M059J (cell line): ENCODE measurements at places on chromosomes 5 and 9.

DNA sequence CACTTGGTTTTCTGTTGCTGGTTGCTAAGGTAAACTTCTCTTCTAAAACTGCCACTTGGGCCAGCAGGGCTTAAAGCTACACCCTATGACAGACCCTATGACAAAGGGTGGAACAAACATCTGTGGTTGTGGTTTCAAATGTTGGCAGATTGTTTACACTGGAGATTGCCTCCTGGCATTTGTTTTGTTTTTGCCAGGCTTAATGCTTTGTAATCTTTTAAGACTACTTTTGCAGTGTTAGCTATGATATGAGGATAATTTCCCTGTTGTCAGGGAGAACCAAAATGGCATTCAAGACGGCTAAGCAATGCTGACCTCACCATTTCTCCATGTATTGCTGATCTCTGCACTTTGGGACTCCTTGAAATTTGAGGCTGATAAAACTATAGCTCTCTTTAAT, 50.3 kb downstream of the MAMDC2 start:
- peak; percentile 98 for DNase-seq

GRCh38 chr5:58241389-58241788, 218.5 kb downstream of the PLK2 start:
- DNase-seq, result peak; percentile 72

- DNase-seq, result no peak
These were observed 663.7 kb upstream of the MEF2C start for GRCh38 chr5:89546657-89547056.

- peak; percentile 88 for DNase-seq
These were observed 90.4 kb upstream of the ANKRD55 start for GRCh38 chr5:56323505-56323904.

GRCh38 chr9:124513376-124513994, 6.3 kb upstream of the NR5A1 start:
- DNase-seq, result peak; percentile 73

GRCh38 chr9:6873857-6874256, 116.1 kb downstream of the KDM4C start:
- DNase-seq, result peak; percentile 12

- no peak for DNase-seq
These were observed 305.0 kb upstream of the MEF2C start for GRCh38 chr5:89187883-89188465.

DNA sequence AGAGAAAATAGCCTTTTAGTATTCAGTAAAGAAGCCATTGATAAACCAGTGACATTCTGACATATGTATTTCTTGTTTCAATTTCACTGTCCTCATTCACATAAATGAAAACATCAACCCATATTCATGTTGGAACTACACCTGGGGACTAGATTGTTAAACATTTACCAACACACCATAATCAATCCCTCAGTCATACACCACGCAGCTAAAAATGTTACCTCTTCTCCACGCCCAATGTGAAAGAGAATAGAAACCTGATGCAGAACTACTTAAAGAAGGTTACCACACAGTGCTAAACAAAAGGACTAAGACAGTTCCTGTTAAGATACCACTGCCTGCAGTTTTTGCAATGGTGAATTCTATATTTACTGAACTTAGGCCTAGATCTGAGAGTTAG, 518.9 kb downstream of the PRELID2 start:
- DNase-seq, result no peak

DNA sequence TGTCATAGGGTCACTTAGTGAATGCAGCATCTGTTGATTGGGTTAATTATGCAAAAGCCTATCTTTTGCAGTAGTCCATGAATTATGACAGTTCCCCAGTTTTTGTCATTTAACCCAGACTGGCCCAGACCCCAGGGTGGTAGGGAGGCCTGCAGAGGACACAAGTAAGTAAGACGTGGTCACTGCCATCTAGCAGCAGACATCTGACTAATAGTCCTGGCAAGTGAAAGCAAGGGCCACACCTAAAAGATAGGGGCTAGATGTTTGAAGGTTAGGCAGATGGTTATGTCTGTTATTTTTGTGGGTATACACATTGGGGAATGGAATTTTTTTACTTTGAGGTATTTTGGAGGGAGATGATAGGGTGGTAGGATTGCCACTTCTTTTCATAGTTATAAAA, 48.0 kb downstream of the RAB14 start:
- peak; percentile 14 for DNase-seq

DNA sequence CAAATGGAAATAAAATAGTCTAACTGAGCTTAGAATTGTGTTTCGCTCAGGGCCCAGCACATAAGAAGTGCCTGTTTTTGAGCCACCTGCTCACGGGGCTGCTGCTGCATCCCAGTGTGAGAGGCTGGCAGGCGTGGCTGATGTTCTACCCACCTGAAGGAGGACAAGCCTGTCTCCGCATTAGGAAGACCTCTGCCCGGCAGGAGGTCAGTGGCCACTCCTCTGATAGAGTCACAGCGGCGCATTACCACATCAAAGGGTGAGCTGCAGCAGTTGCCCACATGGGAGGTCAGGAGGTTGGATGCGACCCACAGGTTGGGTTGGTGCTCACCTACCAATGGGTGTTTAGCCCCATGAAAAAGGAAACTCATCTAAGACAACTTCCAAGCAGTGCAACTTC, 3.7 kb upstream of the SLC6A7 start:
- no peak for DNase-seq

- DNase-seq, result peak; percentile 22
These were observed 20.7 kb downstream of the PTPN3 start for GRCh38 chr9:109477258-109478050.

- no peak for DNase-seq
These were observed 42.3 kb downstream of the CAMK4 start for GRCh38 chr5:111266491-111266890.

DNA sequence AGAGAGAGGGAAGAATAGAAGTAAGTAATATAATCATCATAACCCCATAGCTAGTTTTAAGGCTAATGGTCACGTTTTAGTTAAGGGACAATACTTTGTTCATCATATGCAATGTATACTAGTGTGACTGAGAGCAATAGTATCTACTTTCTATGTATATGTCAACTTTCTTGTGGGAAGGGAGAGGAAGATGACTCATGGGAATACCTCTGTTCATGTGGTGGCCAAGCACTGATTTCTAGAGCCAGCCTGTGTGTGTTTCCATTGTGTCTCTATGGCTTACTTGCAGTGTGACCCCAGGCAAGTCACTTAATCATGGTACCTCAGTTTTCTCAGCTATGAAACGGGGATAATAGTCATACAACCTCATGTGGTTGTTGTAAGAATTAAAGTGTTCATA, 639.6 kb downstream of the CETN3 start:
- DNase-seq, result peak; percentile 32

DNA sequence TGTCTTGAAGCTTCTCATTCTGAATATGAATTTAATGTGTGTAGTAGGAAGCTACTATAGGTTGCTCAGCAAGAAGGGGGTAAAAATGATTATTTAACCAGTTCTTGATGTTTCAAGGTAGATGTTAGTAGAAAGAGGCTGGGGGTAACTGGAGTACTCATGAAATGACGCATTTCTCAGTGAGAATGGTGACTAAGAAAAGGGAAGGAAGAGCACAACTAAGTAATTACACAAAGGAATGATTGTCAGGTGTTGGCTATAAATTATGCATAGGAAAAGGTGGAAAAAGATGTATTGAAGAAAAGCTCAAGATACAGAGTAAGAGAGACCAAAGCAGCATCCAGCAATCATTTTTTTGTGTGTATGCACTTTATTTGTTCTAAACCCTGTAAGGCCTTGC, 1.4 kb upstream of the PSIP1 start:
- no peak for DNase-seq

DNA sequence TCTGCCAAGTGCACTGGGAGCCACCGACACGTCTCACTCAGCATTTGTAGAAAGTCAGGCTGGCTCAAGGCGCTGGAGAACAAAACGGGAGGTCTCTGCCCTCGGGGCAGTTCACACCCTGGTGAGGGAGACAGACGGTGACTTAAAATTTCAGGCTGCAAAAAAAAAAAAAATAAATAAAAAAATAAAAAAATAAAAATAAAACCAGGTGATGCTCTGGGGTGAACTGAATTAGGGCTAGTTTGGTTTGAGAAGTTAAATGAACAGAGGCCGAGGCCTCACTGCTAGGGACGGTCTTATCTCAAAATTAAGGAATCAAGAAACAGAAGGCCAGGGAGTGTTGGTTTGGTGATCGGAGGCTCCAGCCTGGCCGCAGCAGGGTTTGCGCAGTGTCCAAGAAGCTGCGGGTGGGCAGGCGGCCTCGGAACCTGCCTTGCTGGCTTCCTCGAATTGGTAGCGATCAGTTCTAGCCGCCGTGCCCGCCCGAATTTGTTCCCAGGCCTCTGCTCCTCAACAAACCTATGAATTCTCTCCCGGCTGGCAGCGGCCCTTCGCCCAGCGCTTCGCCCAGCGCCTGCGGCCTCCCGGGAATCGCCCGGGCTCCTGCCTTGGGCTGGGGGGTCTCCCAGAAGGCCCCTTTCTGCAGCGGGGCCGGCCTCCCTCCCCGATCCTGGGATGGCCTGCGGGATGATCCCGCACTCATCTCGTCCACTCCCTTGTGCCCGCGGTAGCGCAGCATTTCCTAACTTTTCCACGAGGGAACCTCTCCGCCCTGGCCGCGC, 1.5 kb downstream of the NKX2-5 start:
- DNase-seq, result no peak

GRCh38 chr5:163303718-163304117, 133.7 kb upstream of the CCNG1 start:
- DNase-seq, result no peak

- DNase-seq, result peak; percentile 33
These were observed 75.3 kb downstream of the ADAMTS2 start for GRCh38 chr5:179269781-179270543.

GRCh38 chr5:73151766-73152410, 21.1 kb upstream of the TMEM174 start:
- DNase-seq, result no peak

DNA sequence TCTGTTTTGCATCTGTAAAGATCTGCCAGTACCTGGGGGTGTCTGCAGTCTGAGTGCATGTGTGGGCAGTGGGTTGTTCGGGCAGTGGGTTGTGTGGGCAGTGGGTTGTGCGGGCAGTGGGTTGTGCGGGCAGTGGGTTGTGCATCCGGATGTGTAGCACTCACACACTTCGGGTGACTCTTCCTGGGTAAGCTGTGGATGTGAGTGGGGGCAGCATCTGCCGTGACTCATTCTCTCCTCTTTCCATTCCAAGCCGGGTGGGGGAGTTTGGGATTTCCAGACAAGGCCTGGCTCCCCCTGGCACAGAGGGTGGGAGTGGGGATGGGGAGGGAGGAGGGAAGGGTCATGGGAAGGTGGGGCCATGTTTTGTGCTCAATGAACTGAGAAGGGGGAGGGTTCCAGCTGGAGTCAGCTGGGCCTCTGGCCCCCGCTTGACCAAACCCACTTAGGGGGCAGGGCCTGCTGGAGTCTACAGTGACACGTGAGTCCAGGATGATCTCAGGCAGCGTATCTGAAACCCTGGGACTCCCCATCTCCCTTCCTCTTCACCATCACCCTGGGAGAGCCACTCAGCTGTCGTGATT, 8.3 kb downstream of the CRB2 start:
- DNase-seq, result peak; percentile 47

GRCh38 chr9:90240541-90240940, 402.1 kb downstream of the DIRAS2 start:
- no peak for DNase-seq

- DNase-seq, result no peak
These were observed 19.6 kb downstream of the RFX3 start for GRCh38 chr9:3506164-3506563.
